Esophagus squamous epithelium (tissue), 5 donors: ENCODE measurements at places on chromosomes 1 and 21. TPM values are rescaled to one million over a fixed set of nuclear protein-coding genes. Genes with fewer than 3 reads are reported as not detected.

SPRR2A gene
- total RNA-seq, result 60.3 TPM

CHIT1 gene
- total RNA-seq, result 1.00 TPM

DNA sequence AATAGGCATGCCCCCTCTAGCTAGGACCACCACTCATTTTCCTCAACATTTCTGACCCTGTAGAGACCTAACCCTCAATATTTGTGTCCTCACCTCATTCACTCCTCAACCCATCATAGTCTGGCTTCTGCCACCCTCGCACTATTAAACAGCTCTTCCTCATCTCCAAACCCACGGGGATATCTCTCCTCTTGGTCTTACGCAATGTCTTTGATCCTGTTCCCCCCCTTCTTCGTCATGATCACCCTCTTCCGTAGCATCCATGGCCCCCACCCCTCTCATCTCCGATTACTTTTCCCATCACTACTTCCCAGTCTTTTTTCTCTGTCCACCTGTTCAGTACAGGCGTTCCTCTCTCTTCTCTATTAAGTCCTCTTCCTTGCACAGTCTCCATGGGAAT, 51.7 kb upstream of the SPOCD1 start:
- DNase-seq, result no peak

DNA sequence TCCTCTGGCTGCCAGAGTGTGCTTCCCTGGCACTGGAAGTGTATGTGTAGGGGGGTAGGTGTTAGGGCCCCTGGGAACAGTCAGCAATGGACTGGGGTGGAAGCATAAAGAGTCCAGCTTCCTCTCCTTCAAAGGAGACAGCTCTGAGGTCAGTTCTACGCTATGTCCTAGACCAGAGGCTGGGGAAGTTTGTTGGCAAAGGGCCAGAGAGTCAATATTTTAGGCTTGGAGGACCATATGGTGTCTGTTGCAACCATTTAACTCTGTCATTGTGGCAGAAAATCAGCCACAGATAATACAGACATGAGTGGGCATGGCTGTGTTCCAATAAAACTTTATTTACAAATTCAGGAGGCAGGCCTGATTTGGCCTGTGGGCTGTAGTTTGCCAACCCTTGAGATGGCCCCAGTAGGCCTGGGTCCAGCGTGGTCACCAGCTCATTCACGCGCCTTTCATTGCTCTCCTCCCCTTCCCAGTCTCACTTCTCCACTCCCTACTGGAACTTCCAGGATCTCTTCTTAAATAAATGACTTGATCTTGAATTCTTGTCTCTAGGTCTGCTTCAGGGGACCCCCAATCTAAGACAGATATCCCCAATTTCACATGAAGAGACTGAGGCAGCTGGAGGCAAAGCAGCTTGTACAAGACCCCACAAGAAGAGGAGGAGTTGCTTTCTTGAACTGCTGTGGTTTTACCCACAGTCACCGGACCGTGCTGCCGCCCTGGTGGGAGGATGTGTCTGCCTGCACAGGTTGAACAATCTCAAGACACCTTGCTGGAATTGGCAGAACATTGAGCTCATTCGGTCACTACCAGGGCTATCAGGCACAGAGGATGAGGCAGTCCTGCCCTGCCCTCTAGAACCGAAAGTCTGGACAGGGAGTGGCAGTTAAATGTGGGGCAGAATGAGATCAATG, 162.4 kb upstream of the POU3F1 start:
- DNase-seq, result no peak

SLC6A17 gene
- 0.11 TPM for total RNA-seq

HTR1D gene
- total RNA-seq, result not detected

GRCh38 chr1:45623972-45624371, at the start of gene CCDC17:
CCDC17 (minus strand) TSS chr1:45624054; CDS start chr1:45623909, 145 bp downstream.
- DNase-seq, result no peak

- DNase-seq, result no peak
These were observed 1.2 kb downstream of the HHIPL2 start for GRCh38 chr1:222546548-222547259.

HES4 gene
- total RNA-seq, result 15.1 TPM

DNA sequence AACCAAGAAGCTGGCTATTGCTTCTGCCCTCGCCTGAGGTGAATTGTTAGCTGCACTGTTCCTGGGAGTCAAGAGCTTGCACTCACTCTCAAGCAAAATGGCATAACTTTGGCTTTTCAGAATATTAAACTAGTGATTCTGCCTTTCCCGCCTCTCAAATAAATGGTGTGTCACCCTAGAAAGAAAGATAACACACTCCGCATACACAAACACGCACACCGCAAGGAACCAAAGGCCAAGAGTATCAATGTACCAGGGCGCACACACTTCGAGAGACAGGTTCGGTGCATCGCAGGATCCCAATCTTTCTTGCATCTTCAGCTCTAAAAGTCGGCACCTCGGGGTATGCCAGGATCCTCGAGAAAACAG, 470 bp upstream of the RTCA start:
- DNase-seq, result no peak

GRCh38 chr1:226678701-226679100, 60.4 kb downstream of the ITPKB start:
- no peak for DNase-seq

GBP1 gene
- total RNA-seq, result 15.6 TPM

- DNase-seq, result no peak
These were observed 81.9 kb upstream of the HAO2 start for GRCh38 chr1:119286587-119287181.

FMOD gene
- 12.3 TPM for total RNA-seq

RNF186 gene
- total RNA-seq, result not detected

DNA sequence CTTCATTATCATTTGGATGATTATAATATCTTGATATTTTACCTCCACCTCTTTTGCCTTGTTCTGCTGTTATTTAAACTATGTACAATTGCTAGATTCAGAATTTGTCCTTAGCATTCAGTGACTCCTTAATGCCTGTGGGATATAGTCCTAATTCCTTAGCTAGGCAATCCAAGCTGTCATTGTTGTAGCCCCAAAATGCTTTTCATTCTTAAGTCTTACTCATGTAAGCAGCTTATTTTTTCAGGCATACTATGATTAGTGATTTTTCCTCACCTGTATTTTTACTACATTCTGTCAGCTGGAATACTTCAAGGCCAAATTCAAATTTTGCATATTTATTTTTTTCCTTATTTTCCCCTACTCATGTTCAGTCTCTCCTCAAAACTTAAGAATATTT, 13.4 kb downstream of the PKN2 start:
- no peak for DNase-seq
